ENCODE measurements at places on chromosomes 7 and 10. TPM values are rescaled to one million over a fixed set of nuclear protein-coding genes. Genes with fewer than 3 reads are reported as not detected.

The EPHA1 gene
- 11.0 TPM for total RNA-seq

The INMT gene
- total RNA-seq, result 429 TPM

The DMBT1 gene
- total RNA-seq, result 201 TPM

The LRRC4 gene
- total RNA-seq, result 3.9 TPM

The NXPH1 gene
- not detected for total RNA-seq

The RARRES2 gene
- total RNA-seq, result 226 TPM

The TFR2 gene
- 0.20 TPM for total RNA-seq

The MMD2 gene
- total RNA-seq, result not detected

The SPDYE11 gene
- total RNA-seq, result not detected

The ASB10 gene
- not detected for total RNA-seq

The SPDYE16 gene
- 1.2 TPM for total RNA-seq

The SYT15B gene
- total RNA-seq, result 50.2 TPM

Measured in upper lobe of left lung (tissue), 6 donors.